Activated CD4-positive, alpha-beta T cell treated with anti-CD3 and anti-CD28 coated beads for 4 hours (primary cell): ENCODE measurements at places on chromosomes 6 and 20.

- no peak for DNase-seq
Observed at GRCh38 chr6:157196391-157196790, 126.9 kb downstream of the TMEM242 start.

DNA sequence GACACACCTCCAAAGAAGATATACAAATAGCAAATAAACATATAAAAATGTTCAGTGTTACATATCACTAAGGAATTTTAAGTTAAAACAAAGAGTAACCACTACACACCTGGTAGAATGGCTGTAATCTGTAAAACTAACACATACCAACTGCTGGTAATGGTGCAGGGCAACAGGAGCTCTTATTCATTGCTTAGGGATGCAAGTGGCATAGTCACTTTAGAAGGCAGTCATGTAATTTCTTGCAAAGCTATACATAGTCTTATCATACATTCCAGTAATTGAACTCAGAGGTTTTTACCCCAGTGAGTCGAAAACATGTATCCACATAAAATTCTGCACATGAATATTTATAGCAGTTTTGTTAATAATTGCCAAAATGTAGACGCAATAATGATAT is 906.8 kb upstream of the CITED2 start:
- no peak for DNase-seq

DNA sequence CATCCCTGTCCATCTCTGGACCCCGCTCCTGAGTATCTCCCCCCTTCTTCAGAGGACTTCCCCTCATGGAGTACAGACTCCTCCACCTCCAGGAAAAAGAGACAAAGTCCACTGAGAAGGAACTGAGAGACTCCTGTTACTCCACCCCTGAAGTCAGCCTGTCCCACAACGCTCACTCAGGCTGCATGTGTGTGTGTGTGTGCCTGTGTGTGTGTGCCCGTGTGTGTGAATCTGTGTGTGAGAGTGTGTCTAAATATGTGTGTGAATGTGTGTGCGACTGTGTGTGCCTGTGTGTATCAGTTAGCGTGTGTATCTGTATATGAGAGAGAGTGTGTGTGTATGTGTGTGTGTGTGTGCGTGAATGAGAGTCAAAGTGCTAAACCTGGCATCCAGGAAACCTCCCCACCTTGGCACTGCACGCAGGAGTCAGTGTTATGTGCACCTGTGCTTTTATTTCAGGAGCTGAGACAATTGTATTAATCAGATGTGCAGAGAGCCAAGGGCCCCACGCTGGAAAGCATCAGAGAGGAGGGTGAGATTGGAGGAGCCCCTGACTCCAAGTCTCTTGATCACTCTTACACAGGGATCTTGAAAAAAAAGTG is 39.0 kb downstream of the HLA-A start:
- no peak for DNase-seq

DNA sequence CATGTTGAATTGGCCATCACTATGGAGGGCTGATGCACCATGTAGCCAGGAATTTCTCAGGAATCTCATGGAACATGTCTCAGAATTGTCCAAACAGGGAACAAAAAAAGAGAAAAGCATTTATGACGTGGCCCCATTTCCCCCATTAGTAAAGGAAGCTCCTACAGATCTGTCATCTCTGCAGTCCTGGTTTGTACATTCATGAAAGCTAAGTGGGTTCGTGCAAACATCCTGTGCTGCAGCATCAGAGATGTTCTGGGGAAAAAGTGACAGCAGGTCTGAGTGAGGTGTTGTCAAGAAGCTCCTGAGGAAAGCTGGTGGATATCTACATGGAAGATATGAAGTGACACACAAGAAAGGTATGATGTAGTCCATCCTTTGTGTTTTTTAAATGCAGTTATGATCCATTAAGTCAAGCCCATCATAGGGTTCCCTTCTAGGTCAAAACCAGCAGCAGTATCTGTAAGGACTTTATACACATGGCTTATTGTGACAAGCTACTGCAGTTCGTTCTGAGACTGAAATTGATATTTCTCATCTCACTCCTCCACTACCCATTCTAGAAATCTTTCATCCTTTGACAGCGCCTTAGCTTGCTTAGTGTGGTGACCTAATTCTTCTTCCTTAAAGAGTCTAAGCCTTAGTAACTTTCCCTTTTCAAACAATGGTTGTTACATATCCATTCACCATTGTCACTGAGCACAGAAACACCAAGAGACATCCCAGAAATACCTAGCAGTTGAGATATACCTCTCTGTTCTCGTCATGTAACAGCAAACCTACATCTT is 200.0 kb upstream of the TCF21 start:
- DNase-seq = no peak

GRCh38 chr6:4259391-4259790 is 124.0 kb upstream of the ECI2 start:
- DNase-seq = no peak

DNA sequence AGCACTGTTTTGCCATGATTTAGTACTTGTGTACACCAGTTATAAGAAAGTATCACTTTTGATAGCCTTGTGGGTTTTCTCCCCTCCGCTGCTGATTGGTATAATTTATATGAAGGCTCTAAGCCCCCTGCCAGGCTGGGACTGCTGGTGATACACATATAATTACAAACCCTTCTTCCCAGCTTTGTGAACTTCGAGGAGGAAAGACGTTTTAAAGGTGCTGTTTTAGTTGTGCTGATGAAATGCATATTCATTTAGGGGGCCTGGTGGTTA is 246.2 kb downstream of the TAF4 start:
- no peak for DNase-seq

DNA sequence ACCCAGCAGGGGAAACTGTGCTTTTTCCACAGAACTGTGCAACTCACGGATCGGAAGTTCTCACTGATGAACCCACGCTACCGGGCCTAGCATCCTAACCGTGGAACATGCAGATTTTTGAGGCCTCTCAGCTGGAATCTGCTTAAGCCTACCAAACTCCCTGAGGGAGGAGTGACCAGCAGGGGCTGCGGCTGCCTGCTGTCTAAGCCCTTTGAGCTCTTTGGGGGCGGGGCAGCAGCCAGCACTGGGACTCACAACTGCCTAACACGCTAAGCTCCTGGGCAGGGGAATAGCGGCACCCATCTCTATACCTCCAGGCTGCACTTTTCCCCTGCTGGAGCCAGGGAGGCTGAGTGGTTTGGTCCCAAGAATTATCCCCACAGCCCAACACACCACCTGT is 20.4 kb upstream of the METTL24 start:
- no peak for DNase-seq
